HEK293T (cell line): ENCODE measurements at places on chromosomes 6 and 20.

GRCh38 chr6:77883851-77884250 is 231.0 kb downstream of the MEI4 start:
- DNase-seq: no peak

GRCh38 chr6:157806856-157807215 is 16.2 kb upstream of the SNX9 start:
- no peak for DNase-seq

DNA sequence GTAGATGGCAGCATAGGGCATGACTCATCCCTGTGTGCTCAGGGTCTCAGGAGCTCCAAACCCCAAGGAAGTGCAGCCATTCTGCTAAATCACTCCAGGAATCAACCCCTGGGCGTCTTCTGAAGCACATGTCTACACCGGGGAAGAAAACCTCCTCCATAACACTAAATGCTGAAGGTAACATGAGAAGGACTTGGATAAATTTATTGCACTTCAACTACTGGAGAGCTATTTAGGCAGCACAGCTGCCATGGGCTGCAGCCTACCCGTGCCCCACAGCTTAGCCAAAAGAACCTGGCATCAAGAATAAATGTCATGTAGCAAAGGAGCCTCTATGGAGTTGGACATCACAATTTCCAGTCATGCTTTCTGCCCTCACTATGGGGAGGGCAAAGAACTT is 152.4 kb upstream of the PROKR2 start:
- DNase-seq: no peak

- no peak for DNase-seq
Measured at GRCh38 chr20:25245461-25245860, 2.4 kb upstream of the PYGB start.

GRCh38 chr6:45677381-45678284 is 299.9 kb upstream of the SUPT3H start:
- no peak for DNase-seq

- no peak for DNase-seq
Measured at GRCh38 chr6:48511378-48511777, 400.4 kb upstream of the PTCHD4 start.

DNA sequence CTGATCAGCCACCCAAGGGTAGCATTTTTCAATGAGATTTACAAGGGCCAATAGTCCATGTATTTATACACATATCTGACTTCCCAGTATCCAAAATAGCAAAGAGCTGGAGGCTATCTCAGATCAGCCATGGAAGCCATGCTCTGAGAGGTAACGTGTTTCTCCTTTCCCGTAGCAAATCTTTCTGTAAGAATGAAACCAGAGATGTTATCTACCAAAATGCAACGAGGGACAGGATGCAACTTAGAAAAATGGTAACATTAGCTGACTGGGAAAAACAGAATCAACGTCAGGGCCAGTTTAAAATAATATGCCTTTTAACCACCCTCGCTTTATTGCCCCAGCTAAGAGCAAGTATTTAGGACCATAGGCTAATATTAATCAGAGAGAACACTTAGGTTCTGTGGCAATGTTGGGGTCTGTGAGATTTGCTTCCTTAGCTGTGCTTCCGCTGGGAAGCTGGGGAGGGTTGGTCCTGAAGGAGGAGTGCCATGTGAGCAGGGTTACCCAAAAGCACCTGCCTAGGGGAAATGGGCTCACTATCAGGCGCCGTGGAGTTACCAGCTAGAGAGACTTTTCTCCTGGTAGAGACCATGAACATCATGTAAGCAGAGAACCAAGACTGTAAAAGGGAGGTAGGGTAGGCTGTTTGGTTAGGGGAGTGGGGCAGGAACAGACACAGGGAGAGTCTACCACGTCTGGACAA is 1.2 kb downstream of the ZNF831 start:
- no peak for DNase-seq
